ENCODE measurements at places on chromosomes 2 and 18. TPM values are rescaled to one million over a fixed set of nuclear protein-coding genes. Genes with fewer than 3 reads are reported as not detected.

Gene EFHD1
- 1.3 TPM for total RNA-seq

Gene CDCA7
- total RNA-seq = 74.7 TPM

Gene RSAD2
- total RNA-seq = 9.1 TPM

Gene ARHGAP25
- total RNA-seq = 46.7 TPM

DNA sequence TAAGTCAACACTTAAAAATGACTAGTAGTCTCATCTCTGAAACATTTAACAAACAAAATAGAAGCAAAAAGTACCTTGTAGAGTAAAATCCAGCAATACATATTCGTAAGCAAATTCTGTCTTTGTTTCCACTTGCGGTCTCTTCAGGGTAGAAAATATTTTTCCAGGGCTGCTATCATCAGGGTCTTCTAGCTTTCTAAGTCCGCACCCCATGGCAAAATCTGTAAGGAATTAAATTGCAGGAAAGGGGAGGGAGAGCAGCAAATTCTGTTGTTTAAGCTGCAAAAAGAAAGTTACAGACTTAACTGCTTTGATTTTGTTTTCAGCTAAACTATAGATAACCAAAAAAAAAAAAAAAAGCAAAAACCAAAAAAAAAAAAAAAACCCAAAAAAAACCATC lies at the start of gene RFTN2:
TSS of gene RFTN2 (minus strand) at position 342 of the 400 bp plus-strand sequence. CDS start at position 213, 129 bp downstream.
- no peak for DNase-seq

GRCh38 chr2:159066541-159067156 lies 98.2 kb downstream of the TANC1 start:
- no peak for DNase-seq

- no peak for DNase-seq
These were observed 4.5 kb upstream of the CTIF start for GRCh38 chr18:48534364-48534763.

DNA sequence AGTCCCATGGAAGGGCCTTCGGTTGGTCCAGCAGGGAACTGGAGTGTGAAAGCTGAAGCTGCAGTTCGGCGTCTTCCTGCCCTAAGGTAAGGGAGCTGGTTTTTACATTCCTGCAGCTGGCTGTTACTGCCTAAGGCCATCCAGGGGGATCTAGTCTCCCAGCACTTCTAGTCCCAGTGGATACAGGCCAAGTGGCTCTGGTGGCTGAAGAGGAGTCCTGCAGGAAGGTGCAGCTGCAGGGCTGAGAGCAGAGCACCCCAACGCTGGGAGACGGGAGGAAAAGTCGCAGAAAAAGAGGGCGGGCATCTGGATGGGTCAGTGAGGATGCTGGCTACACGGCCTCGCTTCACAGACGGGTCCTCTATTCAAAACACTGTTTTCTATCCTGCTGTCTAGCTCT lies 225.0 kb upstream of the HS6ST1 start:
- DNase-seq = no peak

DNA sequence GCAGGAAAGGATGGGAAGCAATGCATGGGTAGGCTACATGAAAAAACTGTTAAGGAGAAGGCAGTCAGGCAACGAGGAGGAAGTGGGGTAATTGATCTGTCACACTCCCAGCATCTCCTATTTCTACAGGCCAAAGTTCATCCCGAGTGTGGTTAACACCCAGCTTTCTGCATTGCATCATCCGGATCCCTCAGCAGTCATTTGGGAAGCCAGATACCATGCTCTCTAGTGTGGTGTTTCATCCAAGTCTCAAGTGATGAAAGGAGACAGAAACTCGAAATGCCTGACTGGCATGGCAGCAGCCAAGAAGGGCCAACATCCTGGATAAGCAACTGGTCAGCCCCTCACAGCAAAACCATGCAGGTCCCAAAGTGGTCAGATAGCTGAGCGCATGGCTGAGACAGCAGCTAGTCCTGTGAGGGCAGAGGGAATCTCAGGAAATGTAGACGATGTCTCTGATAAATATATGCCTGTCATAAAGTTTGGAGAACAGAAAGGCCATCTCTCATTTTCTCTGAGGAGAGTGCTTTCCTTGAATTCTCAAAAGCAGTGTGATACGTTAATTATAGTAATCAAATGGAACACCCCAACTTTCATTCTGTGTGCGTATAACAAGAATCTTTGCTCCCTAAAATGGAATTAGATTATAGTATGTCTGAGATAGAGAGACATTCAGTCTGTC lies 24.8 kb upstream of the HNRNPA3 start:
- DNase-seq = no peak

- no peak for DNase-seq
These were observed 132.8 kb upstream of the SPATS2L start for GRCh38 chr2:200173691-200174090.

DNA sequence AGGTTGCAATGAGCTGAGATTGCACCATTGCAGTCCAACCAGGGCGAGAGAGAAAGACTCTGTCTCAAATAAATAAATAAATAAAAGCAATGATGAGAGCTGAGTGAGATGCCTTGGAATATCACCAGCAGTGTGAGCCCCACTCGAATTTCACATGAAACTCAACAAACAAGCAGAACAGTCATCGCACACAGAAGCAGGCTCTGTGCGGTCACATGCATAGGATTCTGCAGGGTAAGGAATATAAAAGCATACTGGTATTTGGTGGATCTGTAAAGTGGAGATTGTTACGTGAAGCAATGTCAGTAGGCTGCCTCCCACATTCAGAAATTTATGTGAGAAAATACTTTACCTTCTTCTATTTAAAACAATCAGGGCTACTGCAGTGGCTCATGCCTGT lies 18.0 kb upstream of the AP1S3 start:
- DNase-seq = no peak

- no peak for DNase-seq
These were observed 79.6 kb downstream of the SLC4A10 start for GRCh38 chr2:161703863-161704262.

GRCh38 chr2:238376884-238377391 lies 49.8 kb upstream of the ASB1 start:
- no peak for DNase-seq

- no peak for DNase-seq
These were observed 30.7 kb downstream of the CNGA3 start for GRCh38 chr2:98376996-98377395.

DNA sequence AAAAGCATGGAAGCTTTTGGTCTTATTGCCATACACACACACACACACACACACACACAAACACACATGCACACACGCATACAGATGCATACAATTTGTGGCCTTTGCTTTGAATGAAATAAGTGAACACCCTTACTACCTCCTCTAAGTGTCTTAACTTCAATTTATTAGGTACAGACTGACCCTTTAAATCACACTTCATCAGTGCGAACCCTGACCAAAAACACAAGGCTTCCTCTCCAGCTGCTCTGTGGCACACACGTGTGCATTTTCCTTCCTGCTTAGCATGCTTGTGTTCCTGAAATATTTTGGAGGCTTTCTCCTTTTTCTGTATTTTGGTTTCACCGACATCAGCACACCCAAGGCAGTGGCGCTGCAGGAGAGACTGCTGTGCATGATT lies 96.0 kb downstream of the CNTNAP5 start:
- no peak for DNase-seq

DNA sequence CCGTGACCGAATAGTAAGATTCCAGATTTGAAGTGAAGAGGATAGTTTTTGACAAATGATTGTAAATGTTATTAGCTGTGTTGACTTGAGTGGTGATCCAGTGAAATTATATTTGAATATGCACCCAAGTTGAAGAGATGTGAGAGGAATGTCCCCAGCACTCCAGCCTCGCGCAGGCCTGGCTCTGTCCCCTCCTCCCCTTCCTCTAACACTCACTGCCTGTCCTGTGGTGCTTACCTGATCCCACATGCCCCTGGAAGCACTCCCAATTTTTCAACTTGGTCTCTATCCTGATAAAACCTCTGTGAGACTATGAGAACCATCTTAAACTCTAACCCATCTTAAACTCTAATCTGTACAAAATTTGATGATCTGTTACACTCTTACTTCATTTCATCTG lies 154.7 kb upstream of the LRP1B start:
- no peak for DNase-seq

- no peak for DNase-seq
These were observed 512.8 kb upstream of the POU3F3 start for GRCh38 chr2:104340879-104341828.

GRCh38 chr18:35334821-35335220 lies 9.4 kb downstream of the ZNF24 start:
- DNase-seq = no peak

- DNase-seq = no peak
These were observed 151.3 kb downstream of the KCTD1 start for GRCh38 chr18:26397019-26397418.
